ENCODE measurements at places on chromosomes 7 and 10. TPM values are rescaled to one million over a fixed set of nuclear protein-coding genes. Genes with fewer than 3 reads are reported as not detected.

- DNase-seq, result peak; percentile 95
Measured at GRCh38 chr7:40700653-40701421, 566.0 kb downstream of the SUGCT start.

AASS gene
- total RNA-seq, result 21.1 TPM

DNA sequence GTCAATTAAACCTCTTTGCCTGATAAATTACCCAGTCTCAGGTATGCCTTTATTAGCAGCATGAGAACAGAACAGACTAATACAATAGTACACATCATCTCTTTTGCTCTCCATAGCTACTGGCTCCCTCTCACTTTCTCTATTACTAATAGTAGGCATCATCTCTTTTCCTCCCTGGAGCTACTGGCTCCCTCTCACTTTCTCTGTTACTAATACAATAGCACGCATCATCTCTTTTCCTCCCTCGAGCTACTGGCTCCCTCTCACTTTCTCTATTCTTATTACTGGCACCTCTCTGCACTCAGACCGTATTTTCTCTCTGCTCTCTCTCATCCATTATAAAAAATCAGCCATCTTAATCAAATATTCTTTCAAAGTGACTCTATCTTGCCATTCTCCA is 37.1 kb downstream of the SLC25A13 start:
- no peak for DNase-seq

CDHR1 gene
- not detected for total RNA-seq

DNA sequence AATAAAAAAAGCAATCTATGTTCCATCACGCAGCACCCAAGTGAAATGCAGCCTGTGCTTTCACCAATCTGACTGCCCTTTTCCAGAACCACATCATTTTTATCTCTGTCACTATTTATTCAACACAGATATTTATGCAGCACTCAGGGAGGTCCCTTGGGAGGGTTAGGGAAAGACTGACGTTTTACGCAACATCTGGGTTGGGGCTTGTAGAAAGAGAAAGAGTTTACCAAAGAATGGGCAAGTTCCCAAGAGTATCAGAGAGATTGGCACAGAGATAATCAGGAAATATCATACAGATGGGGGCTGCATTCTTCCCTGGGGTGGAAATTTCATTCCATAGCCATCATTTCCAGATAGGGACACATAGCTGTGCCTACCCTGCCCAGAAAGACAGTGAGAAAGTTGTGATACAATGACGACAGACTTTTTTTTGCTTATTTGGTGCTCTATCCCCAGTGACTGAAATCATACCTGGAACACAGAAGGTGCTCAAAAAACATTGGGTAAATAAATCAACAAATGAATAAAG is 474.2 kb downstream of the CALN1 start:
- DNase-seq, result no peak

GRCh38 chr10:93518531-93518930 is 22.1 kb downstream of the CEP55 start:
- DNase-seq, result no peak

DNA sequence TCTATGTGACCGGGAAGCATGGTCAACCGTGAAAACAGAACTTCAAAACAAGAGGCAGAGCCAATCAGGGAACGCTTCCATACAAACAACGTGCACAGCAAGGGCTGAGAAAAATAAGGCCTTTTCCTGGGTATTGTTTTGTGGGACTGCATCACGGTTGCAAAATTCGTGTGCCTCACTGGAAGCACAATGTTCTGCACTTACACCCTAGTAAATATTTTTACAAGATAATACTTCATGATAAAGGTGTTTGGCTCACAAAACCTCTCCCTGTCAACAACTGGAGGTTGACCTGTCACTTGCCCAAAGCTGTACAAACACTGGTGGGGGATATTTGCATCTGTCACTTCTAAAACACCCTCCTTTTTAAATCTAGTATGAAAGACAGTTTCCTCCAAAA is 37.0 kb downstream of the KLF6 start:
- no peak for DNase-seq

- no peak for DNase-seq
Measured at GRCh38 chr7:87188930-87189329, 30.6 kb downstream of the TMEM243 start.

DNA sequence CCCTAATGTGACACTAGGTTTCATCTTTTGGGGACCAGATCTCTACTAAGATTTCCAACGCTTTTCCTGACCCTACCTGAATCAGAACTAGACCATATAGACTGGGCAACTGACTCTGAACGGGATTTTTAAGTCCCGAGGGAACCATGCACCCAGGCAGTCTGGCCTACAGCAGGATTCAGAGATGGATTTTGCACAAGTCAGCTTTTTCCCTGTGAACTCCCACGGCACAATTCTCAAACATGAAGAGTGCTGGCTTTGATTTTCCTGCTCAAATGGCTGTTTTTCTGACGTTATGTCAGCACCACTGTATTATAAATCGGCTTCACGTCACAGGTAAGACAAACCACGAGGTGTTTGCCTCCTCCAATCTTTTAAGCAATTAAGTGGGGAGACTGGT is 409.1 kb downstream of the TCERG1L start:
- DNase-seq, result no peak

DNA sequence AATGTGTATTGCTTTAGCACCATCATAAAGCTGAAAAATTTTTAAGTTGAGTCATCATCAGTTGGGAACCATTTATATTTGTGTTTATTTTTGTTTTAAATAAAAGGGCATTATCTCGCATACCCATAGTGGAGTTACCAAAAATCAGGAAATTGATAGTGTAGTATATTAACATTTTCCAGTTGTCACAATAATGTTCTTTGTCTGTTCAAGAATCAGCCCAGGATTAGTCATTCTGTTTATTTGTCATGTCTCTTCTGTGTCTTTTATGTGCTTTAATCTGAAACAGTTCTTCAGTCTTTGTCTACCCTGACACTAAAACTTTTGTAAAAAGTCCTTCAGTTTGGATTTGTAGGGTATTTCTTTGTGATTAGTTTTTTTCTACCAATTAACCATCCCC is 827.8 kb upstream of the ZWINT start:
- peak; percentile 20 for DNase-seq

DNA sequence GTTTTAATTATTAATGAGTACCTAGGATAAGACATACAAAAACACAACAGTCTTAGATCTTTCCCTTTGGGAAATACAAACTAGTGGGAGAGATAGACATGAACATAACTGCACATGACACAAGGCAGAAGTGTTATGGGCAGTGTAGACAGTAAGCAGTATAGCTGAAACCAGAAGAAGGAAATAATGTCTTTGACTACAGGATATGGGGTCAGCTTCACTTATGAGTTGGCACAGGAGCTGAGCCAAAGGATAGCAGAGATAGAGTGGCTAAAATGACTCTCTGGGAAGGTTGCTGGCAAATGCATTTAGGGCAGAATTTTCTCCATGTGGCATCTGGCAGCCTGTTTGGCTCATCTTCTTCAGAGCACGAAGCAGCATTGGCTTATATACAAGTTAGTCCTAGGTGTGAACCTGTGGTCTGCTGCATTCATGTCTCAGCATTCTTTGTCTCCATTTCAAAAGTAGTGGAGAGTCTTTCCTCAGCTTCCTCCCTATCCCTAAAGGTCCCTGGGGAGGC is 60.3 kb upstream of the FEZF1 start:
- DNase-seq, result no peak

DNA sequence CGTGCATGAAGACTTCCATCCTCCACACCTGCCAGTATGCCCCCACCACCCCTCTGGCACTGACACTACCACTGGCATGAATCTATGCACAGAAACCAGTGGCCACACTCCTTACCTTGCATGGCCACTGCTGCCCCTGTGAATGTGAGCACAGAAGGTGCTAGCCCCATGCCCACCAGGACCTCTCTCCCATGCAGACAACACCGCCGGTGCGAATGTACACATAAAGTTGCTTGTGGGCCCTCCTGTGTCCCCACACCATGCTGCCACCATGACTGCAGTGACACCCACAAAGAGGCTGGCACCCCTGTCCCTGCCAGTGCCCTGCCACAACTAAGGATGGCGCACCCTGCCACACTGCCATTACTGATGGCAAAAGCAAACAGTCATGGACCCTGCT is 289.5 kb upstream of the KCND2 start:
- no peak for DNase-seq

DNA sequence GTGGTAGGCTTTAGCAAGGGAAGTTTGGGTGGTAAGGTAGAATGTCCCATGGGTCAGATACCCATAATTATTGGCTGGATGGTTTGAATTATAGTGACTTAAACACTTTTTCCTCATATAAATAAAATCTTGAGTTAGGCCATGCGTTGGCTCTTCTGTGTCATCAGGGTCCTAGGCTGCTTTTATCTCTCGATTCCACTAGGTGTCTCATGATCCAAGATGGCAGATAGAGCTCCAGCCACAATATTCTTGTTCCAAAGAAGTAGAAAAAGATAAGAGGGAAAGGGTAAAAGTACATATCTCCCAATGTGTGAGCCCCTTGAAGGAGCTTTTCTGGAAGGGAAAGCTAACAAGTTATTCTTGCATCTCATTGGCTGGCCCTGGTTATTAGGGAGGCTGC is 144.7 kb downstream of the GRK5 start:
- no peak for DNase-seq

PARP12 gene
- total RNA-seq, result 23.1 TPM

DNA sequence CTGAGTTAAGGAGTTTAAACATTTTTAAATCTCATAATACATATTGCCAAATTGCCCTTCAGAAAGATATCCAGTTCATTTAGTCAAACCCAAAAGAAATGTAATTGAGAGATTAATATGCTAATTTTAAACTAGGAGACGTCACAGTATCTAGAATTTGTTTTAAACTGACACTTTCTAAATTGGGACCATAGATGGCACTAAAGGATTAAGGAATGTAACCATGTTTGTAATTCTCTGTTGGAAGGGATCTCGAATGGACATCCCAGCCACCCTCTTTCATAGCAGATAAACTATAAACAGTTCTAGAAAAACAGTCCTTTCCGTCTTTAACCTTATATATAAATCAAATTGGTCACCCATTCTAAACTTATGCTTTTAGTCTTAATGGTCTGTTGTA is 30.0 kb upstream of the SAMD9L start:
- DNase-seq, result peak; percentile 31

GRCh38 chr10:71277914-71278665 is 41.0 kb upstream of the SLC29A3 start:
- DNase-seq, result no peak

- no peak for DNase-seq
Measured at GRCh38 chr7:105376908-105377533, 11.7 kb downstream of the SRPK2 start.

DNA sequence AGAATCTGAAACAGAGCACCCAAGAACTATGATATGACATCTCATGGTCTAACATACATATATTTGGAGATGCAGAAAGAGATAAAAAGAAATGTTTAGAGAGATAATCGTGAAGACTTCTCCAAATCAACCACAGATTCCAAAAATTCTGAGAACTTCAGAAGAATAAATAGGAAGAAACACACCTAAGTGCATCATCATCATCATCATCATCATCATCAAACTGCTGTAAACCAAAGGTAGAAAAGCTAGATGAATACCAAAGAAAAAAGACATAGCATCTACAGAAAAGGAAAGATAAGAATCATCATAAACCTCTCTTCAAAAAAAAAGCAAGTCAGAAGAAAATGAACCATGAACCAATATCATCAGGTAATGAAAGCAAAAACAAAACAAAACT is 124.2 kb downstream of the PPP1R3A start:
- no peak for DNase-seq

GRCh38 chr7:7014827-7015595 is 167.3 kb upstream of the C1GALT1 start:
- DNase-seq, result no peak

DNA sequence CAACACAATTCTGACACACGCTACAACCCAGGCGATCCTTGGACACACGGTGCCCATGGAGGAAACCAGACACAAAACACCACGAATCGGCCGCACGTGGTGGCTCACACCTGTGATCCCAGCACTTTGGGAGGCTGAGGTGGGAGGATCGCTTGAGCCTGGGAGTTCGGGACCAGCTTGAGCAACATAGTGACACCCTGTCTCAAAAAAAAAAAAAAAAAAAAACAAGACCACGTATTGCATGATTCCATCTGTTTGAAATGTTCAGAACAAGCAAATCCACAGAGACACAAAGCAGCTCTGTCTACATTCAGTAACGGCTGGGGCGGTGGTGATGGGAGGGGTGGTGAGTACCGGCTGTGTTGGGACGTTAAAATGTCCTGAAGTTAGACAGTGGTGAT is 25.2 kb downstream of the ADAP1 start:
- no peak for DNase-seq

GRCh38 chr7:107345898-107346297 is 124.0 kb upstream of the GPR22 start:
- no peak for DNase-seq

- DNase-seq, result no peak
Measured at GRCh38 chr7:139159900-139160675, 50.6 kb upstream of the ZC3HAV1 start.

DNA sequence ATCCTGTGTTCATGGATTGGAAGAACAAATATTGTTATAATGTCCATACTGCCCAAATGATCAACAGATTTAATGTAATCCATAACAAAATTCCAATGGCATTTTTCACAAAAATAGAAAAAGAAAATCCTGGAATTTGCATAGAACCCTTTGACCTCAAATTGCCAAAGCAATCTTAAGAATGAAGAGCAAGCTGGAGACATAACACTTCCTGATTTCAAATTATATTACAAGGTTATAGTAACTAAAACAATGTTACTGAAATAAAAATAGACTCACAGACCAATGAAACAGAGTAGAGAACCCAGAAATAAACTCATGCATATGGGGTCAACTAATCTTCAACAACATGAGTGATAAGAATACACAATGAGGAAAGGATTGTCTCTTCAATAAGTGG is 302.5 kb downstream of the PHTF2 start:
- DNase-seq, result no peak

HOXA3 gene
- total RNA-seq, result 0.98 TPM

DNA sequence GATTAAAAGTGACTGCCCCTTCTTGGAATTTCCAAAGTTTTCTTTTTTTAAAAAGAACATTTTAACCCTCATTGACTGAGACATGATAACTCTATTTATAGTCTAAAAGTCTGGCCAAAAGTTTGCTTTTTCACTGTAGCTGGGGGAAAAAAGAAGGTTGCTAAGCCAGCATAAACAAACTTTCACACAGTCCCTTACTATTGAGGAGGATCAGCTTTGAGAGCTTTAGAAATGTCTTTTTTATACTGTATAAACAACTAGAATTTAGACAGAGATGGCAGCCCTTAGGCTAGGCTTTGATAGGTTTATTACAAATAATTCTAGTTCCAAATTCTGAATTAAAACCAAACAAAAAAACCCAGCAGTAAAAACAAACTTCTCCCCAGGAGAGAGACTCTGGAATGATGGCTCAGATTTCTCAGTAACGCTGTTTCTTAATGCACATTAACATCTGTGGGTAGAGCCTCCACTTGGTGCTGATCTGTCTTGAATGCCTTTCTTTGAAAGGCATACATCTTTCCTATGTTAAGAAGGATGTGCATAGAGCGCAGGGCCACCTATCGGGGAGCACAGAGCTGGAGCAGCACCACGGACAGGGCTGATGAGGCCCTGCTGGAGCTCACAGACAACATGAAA is 100.9 kb upstream of the PDLIM1 start:
- DNase-seq, result peak; percentile 9

KAT6B gene
- total RNA-seq, result 7.7 TPM

GRCh38 chr7:2041496-2042367 is 191.0 kb downstream of the MAD1L1 start:
- DNase-seq, result no peak

TAS2R41 gene
- not detected for total RNA-seq
